ENCODE measurements at places on chromosomes 16 and 17.

DNA sequence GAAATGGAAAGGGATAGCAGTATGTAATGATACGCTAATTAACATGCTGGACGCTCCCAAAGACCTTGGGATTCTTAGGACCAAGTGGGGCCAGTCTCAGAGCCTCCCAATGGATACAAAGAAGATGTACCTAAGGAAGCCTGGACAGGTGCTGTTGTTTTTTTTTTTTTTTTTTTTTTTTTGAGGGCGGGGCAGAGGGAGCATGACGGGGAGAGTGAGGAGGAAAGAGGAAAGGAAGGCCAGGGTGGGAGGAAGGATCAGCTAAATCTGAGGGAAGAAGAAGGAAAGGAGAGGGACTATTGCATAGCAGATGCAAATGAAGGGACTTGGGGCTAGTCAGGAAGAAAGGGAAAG lies 2.5 kb downstream of the VAMP2 start:
- no peak for DNase-seq

DNA sequence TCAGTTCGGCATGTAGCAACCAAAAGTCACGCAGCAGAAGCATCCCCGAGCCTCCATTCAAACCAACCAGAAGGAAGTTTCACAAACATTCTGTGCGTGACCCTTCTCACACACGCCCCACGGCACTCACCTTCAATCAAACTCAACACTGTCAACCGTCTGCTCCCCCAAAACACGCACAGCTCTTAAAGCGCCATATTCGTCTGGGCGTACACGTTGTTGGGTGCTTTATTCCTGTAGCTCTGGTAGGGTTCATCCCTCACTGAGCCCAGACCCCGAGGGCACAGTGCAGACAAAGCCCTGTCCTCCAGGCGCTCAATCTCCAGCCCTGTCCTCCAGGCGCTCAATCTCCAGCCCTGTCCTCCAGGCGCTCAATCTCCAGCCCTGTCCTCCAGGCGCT lies 2.2 kb downstream of the RAB40B start:
- no peak for DNase-seq

- DNase-seq, result no peak
Observed at GRCh38 chr17:44375196-44376017, 11.8 kb upstream of the FAM171A2 start.

DNA sequence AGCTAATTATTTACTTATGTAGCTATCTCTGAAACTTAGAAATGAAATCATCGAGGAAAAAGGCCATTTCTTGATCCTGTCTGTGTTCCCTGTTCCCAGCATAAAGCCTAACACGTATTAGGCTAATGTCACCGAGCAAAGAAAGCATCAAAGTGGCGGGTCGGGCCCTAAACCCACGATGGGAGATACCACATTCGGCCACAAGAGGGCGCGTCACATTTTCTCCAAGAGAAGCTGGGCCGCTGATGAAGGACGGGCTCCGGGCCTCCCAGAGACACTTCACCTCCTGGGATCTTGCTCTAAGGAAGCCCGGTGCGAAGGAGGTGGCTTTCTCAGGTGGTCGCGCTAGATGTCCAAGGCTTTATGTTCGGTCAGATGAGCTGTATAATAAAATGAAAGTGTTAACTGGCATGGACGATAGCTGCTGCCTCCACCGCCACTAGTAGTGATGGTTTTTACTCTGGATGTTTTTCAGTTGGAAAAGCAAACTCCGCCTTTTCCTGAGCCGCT lies 853 bp upstream of the PDK2 start:
- peak; percentile 97 for DNase-seq

- no peak for DNase-seq
Observed at GRCh38 chr16:15855704-15856003, 1.2 kb downstream of the MYH11 start.

GRCh38 chr16:35506018-35506897 lies 2046.8 kb downstream of the TP53TG3F start:
- DNase-seq, result no peak

DNA sequence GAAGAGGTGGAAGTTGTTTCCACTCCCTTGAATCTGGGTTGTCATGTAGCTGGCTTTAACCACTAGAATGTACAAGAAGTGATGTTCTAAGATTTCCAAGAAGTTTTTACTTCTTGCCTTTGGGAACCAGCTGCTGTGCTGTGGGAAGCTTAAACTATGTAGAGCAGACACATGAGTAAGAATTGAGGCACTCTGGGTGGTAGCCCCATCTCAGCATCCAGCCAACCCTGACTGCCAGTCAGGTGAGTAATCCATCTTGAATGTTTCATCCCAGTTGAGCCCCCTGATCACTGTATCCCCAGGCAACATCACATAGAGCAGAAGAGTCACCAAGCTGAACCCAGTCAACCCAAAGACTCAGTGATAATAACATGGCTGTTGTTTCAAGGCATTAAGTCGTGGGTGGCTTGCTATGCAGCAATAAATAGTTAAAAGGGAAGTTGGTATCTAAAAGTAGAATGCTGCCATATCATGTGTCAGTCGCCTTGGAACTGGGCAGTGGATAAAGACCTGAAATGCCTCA lies 62.8 kb upstream of the GPR139 start:
- DNase-seq, result no peak

GRCh38 chr16:28597692-28598261 lies 927 bp upstream of the SULT1A2 start:
- DNase-seq, result no peak

DNA sequence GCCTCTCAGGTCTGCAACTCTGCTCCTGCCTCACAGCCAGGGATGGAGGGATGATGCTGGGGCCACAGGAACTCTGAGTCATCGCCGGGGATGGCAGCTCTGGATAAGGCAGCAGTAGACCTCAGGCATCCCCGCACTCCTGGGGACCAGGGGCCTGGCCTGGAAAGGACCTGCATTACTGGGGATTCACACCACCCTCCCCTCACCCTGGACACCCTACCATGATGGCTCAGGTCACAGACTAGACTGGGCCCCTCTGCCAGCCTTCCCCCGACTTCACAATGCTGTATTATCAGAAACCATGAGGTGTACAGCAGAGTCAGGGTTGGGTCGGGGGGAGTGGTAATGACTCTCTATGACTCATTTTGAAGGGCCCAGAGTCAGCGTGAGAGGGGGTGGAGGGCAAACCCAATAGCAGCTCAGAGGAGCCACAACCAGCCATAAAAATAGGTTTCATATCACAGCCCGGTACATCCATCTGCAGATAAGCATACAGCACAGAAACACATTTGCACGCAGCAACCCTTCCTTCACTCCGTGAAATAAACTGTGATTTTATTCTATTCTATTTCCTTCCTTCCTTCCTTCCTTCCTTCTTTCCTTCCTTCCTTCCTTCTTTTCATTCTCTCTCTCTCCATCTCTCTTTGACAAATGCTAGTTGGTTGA lies 28.8 kb downstream of the DYNLRB2 start:
- peak; percentile 89 for DNase-seq

- DNase-seq, result no peak
Observed at GRCh38 chr17:49260817-49261291, 30.3 kb upstream of the PHOSPHO1 start.

DNA sequence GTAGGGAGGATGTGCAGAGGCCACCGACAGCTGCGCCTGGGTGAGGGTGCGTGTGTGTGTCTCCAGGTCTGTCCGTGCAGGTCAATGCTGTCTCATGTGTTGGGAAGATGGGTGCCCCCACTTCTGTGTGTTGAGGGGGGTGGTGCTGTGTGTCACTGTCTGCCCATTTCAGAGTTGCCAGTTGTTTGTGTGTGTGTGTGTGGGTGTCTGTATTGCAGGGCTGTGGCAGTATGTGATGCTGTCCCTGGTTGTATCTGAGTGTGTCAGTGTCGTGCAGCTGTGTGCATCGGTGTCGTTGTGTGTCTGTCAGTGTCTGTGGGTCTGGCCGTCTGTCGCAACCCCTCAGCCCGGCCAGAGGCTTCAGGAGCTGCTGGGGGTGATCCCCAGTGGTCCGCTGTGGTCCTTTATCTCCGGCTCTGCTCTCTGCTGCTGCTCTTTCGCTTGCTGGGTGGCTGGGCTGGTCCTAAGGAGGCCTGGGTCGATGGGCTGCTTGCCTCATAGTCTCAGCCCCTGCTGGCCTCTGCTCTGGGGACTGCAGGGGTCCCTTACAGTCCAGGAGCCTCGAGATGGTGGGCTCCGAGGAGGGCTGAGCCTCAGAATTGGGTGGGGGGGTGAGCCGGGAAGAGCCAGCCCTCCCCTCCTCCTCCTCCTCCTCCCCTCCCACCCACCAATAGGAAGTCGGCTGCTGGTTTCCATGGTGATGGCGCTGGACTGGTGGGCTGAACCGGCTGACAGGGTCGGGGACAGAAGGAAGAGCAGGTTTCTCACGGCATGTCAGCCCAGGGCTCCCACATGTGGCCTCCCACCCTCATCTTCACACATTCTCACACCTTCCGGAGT lies at the start of gene TSPOAP1:
TSS of gene TSPOAP1 (minus strand) at position 601 of the 840 bp plus-strand sequence. CDS start 875 bp downstream, outside the sequence.
- peak; percentile 90 for DNase-seq

- no peak for DNase-seq
Observed at GRCh38 chr17:77295241-77295853, 154.6 kb downstream of the SEC14L1 start.

DNA sequence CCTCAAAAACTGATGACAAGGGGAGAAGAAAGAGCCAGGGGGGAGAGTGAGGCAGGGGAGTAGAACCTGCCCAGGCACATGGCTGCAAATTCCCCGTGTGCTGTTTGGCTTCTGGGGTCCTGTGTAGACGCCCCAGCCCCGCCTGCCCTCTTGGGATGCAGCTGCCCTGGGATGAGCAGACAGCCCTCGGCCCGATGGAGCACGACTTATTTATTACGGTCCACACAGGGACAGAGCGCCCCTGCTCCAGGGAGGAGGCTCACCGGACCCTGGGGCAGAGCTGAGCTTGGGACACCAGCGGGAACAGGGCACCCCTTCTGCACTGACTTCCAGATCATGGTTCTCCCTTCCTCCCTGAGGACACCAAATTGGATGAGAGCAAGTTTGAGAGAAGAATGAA lies 9.1 kb downstream of the LDHD start:
- DNase-seq, result no peak

- no peak for DNase-seq
Observed at GRCh38 chr16:55498101-55498500, 10.8 kb upstream of the LPCAT2 start.

DNA sequence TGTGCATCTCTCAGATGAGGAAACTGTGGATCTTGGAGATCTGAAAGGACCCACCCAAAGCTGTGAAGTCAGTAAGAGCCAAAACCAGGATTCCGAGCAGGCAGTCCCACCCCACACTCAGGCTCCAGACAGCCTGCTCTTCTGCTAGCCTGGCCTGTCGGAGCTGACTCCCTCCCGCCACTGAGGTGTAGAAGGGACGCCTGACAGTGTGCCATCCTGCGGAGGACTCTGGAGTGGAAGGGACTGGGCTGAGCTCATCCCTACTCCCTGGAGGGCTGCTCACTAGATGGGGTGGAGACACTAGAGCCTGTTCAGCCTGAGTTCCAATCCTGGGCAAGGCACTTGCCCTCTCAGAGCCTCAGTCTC lies 36.0 kb downstream of the WFDC1 start:
- DNase-seq, result no peak

- no peak for DNase-seq
Observed at GRCh38 chr17:55435408-55435807, 13.8 kb upstream of the MMD start.

DNA sequence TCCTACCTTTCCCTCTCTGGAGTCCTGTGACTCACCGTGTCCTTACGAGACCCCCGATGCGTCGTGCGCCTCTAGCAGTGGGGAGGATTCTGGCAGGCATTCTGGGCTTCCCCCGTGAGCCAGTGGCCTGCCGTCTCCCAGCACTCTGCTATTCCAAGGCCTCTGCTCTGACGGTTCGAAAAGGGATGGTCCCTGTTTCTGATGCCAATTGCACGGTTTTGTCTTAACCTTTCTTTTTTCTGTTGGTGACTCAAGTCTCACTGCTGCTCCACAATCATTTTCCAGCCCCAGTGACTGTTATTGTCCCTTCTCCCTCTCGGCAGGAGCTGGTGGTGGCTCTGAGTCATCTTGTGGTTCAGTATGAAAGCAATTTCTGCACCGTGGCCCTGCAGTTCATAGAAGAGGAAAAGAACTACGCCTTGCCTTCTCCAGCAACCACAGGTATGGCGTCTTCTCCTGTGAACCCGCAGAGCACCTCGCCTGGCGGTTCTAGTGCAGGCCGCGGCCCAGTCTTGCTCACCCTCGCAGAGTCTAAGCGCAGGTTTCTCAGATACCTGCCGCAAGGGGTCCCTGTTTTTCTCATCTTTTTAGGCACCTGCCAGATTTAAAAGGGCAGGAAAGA lies 100.1 kb upstream of the CHMP6 start:
- DNase-seq, result peak; percentile 91

GRCh38 chr17:65334406-65334805 lies 197.2 kb downstream of the RGS9 start:
- no peak for DNase-seq

DNA sequence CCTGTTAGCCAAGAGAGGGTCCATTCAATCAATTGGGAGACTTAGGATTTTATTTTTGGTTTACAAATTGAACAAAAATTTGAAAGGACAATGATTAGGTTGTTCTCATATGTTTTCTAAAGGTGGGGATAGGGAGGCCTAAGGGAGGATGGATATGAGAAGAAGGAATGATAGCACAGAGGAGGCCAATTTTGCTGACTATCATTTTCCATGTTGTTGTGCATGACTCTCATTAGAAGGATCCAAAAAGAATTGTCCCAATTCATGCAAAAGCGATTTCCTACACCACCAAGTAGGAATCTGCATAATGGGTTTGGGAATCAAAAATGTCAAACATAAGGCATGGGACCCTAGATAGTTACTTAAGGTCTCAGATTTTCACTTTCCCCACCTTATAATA lies 524.8 kb downstream of the KIF2B start:
- DNase-seq, result no peak

DNA sequence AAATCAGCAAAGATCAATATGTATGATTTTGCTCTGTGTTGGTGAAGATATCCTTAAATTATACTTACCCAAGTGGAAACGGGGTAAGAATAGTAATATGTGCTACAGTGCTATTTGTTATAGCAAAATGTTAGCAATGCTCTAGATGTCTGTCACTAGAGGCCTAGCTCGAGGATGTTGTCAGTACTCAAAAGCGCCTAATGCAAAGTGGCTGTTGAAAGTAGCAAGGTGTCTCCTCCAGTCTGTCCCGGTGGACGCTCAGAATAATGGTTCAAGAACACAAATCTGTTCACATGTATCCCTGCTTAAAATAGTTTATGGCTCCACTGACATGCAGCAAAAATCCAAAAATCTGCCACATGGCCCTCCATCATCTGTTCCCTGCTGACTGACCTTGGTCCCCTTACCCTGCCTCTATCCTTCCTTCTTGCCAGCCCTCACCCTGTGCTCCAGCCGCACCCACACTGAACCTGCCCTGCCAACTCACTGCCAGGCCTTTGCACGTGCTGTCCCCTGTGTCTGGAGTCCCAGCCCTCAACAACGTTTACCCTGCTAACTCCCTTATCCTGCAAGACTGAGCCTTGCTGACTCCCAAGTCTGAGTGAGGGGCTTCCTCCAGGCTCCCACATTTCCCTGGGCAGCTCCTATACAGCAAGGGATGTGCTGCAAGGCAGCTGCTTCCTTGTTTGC lies 9.6 kb upstream of the RNF112 start:
- DNase-seq, result no peak

DNA sequence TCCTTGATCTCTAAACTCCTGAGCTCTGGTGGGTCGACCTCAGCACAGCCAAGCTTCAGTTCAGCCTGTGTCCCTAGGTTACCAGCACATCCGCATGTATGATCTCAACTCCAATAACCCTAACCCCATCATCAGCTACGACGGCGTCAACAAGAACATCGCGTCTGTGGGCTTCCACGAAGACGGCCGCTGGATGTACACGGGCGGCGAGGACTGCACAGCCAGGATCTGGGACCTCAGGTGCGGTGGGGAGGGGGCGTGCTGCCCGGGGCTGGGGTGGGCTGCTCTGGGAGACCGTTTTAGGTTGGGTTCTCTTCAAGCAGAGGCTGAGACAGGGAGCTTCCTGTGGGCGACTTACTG lies 1.1 kb downstream of the MLST8 start:
- no peak for DNase-seq

GRCh38 chr17:6380915-6381438 lies 53.9 kb downstream of the AIPL1 start:
- DNase-seq, result no peak

Data from activated effector memory CD4-positive, alpha-beta T cell treated with anti-CD3 and anti-CD28 coated beads, Interleukin-2, amount 50 U/mL, for 16 hours (primary cell).